Renal cortex interstitium (tissue), 15 donors: ENCODE measurements at places on chromosomes 2 and 18. TPM values are rescaled to one million over a fixed set of nuclear protein-coding genes. Genes with fewer than 3 reads are reported as not detected.

The SPP2 gene
- not detected for polyA plus RNA-seq

The ABCG5 gene
- 0.91 TPM for polyA plus RNA-seq

DNA sequence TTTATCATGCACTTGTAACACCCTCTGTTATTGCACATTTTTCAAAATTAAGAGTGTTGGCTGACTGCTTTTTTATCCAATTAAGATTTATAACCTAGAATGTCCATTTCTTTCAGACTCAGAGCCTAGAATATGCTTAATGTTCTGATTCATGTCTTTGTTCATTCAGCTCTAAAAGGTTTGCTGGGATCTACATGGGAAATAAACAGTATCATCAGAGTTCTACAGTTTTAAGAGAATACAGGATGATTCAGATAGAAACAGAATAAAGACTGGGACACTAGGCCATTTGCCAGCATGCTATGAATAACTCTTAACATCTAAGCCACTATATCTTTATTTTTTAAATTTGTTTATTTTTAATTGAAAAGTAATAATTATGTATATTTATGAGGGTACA is 713.7 kb upstream of the CHAC2 start:
- peak; percentile 8 for DNase-seq

DNA sequence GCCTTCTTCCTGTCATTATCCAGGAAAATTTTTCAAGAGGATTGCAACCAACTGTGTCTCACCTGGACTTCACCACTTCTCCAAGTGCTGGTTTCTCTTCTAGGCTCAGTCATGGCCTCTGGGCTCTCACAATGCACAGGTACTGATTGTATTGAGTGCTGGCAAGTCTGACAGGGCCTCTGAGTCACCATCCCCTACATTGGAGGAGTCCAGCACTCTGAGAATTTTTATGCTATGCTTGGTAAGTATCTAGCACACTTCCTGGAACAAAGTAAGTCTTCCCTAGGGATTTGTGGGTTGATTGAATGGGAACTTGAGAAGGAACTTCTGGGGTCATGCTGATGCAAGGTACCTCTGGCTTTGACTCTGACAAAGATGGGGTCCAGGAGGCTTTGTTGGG is 147.2 kb upstream of the CELF4 start:
- DNase-seq: no peak

DNA sequence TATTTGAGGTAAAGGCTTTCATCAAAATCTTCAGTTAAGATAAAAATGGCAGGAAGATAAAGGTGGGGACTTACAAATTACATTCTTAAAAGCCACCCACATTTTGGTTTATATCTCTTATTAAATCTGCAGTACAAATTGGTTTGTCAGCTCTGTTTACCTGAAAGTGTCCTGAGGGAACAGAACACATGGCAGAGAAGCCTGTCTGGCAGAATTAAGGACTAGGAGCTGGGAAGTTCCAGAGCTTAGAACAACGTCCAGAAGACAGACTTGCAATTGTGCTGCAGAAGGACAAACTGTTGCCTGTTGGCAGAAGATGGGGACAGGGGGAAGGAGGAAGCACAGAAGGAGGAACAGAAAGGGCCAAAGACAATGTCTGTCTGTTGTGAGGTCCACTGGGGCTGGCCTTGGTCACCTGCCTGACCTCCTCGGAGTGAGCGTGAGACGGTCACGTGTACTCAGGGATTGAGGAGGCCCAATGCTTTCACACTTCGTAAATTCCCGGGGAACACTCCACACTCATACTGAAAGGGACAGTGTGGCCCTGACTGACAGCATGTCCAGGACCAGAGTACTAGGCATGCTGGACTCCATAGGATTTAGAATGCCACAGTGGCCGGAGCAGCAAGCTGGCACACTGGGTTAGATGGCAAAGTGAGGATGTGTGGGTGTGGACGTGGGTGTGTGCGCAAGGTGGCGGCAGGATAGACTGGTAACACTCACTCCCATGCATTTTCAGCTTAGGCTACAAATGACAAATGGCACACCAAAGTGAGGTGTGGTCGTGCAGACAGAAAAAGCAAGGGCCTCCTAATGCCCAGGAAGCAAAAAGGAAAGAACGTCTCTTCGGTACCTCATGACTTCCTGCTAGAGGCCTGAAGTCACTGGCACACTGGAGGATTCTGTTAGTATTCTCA is 210.9 kb upstream of the REV1 start:
- no peak for DNase-seq
